ENCODE measurements at places on chromosomes 3 and 15.

GRCh38 chr3:24006-24405, 172.6 kb upstream of the CHL1 start:
- DNase-seq, result no peak

DNA sequence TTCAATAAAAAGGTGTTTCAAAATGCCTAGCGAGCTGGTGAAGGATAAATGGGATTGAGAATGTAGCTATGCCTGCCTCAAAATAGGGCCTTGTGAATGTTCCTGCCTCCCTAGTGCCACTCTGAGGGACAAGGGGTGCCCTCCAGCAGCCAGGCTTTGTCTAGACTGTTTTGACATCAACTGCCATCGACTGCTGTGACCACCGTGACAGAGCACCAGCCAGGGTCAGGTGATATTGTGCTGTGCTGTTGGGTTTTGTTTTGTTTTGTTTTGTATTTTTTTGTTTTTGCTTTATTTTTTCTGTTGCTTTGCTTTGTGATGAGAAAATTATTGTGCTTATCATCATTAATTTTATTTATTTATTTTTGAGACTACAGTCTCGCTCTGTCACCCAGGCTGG, 144.8 kb downstream of the SMAD6 start:
- DNase-seq, result no peak

- no peak for DNase-seq
These were observed 94.7 kb downstream of the PLXNA1 start for GRCh38 chr3:127077505-127078064.

- DNase-seq, result no peak
These were observed 2.5 kb downstream of the EEFSEC start for GRCh38 chr3:128155616-128156360.

DNA sequence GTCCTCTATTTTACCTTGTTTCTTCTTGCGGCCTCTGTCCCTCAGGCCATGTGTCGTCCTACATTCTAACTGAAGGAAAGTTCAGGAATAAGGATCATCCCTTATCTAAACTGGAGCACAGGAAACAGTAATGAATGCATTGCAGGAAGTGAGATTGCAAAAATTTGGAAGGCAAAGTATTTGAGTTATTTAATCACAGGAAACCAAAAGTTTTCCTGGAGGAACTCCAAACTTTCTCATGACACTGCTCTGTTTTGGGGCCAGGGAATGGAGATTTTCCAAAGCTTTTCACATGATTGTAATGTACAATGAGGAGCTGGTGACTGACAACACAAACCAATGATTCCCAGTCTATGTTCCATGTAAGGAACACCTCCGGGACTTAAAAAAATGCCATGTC, 57.8 kb upstream of the PLSCR4 start:
- no peak for DNase-seq

DNA sequence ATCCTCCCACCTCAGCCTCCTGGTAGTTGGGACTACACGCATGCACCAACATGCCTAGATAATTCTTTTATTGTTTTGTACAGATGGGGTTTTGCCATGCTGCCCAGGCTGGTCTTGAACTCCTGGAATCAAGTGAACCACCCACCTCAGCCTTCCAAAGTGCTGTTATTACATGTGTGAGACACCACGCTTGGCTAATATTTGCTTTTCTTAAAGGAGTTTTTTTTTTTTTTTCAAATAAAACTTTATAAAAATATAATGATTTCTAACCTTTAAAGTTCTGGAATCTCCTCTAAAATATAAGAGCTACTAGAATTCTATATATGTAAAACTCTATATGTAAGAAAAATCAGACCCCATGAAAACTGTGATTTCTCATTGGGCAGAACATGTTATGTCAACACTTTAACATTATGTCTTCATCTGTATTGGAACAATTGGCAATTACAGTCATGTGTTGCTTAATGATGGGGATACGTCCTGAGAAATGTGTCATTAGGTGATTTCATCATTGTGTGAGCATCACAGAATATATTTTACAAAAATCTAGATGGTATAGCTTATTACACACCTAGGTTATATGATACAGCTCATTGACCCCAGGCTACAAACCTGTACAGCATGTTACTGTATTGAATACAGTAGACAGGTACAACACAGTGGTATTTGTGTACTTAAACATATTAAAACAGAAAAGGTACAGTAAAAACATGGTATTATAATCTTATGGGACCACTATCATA, 377.0 kb downstream of the PLCL2 start:
- no peak for DNase-seq

GRCh38 chr15:72998226-72998625, 54.0 kb upstream of the NEO1 start:
- DNase-seq, result no peak

- no peak for DNase-seq
These were observed 16.1 kb upstream of the ATP8B4 start for GRCh38 chr15:50135031-50135551.

DNA sequence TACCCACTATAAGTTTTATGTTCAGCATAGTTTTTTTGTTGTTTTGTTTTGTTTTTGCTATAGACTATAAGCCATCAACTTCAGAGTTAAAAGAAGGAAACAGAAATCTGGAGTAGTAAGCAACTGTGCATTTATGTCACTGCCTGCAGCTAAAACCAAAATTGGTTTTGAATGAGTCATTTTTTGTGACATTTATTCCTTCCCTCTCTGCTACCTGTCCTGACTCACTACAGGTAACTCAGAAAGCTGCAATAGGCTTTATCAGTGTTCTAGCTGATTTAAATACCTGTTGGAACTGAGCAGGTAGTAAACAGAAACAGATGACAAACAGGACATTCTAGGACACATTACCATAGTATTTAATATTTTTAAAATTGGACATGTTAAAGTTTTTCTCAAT, 393.3 kb upstream of the WNT5A start:
- DNase-seq, result no peak

DNA sequence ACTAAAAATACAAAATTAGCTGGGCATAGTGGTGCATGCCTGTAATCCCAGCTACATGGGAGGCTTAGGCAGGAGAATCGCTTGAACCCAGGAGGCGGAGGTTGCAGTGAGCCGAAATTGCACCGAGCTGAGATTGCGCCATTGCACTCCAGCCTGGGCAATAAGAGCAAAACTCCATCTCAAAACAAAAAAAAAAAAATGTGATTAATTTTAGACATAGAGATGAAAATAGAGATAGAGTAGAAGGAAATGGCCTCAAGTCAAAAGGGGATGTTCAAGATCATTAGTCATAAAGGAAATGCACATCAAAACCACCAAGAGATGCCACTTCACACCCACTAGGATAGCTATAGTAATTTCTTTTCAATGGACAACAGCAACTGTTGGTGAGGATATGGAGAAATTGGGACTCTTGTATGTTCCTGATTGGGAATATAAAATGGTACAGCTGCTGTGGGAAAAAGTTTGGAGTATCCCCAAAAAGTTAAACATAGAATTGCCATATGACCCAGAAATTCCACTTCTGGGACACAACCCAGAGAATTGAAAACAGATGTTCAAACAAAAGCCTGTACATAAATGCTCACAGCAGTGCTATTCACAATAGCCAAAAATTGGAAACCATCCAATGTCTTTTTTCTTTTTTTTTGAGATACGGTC, 55.4 kb downstream of the ABHD2 start:
- DNase-seq, result no peak

GRCh38 chr3:153216928-153217327, 54.9 kb downstream of the RAP2B start:
- no peak for DNase-seq

DNA sequence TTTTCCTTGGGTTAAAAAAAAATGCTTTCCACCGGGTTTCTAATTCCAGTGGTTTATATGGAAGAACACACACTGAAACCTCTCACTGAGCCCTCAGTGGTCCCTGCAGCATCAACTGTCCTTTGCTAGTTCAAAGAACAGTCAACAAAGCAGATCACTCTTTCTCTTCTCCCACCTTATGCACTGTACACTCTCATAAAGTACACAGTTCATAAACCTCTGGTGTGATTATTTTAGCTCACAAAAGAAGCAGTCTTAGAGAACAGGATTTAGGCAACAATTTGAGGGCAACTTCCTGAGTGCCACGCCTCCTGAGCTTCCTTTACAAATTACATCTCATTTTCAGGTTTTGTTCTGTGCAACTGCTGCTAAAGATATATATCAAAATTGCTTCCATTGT, 728.4 kb upstream of the GOLIM4 start:
- no peak for DNase-seq

DNA sequence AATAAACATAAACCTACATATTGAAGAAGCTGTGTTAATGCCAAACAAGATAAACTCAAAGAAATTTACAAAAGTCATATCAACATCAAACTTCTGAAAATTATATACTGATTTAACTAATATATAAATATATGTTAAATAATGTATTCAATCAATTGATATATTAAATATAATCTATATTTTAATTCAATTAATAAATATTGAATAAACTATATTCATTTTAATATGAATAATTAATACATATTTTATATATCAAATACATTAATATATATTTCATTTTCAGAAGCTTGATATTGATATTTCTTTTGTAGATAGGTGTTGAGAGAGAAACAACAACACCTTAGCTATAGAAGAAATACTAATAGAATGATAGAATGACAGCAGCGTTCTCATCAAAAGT, 768.1 kb downstream of the MECOM start:
- DNase-seq, result no peak

- no peak for DNase-seq
These were observed 123.9 kb downstream of the MAGI1 start for GRCh38 chr3:65914740-65915367.
